ENCODE measurements at places on chromosomes 4 and X.

- DNase-seq, result no peak
These were observed 18.9 kb downstream of the TMEM175 start for GRCh38 chr4:951186-951585.

DNA sequence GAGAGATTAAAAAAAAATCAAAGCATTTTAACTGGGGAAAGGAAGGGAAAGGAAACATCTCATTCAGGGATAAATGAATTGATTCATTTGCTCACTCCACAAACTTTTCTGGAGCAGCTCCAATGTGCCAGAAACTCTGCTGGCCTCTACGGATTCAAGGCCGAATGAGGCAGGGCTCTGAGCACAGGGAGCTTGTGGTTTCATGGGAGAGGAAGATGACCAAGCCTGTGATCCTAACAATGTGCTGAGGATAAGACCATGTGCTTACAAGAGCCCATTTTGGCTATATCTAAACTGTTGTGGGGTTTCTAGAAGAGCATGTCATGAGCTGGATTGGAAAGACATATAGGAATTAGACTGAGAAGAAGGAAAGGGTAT is 137.5 kb downstream of the ZNF674 start:
- no peak for DNase-seq

GRCh38 chrX:74195605-74196004 is 108.4 kb upstream of the ZCCHC13 start:
- no peak for DNase-seq

DNA sequence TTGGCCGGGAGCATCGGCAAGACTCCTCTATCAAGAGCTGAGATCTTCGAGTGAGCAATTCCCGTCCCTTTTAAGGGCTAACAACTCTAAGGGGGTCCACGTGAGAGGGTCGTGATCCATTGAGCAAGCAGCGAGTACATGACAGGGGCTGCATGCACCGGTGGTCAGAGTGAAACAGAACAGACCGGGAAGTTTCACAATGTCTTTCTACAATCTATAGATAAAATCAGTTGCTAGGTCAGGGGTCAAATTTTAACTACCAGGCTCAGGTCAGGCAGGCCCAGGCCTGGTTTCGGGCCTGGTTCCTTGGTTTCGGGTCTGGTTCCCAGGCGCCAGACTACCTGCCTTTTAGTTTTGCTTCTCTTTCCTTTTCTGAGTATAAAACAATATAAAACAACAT is 160.1 kb downstream of the PTCHD1 start:
- no peak for DNase-seq

GRCh38 chrX:122913134-122913533 is 270.9 kb upstream of the GRIA3 start:
- no peak for DNase-seq

GRCh38 chr4:112747036-112747435 is 110.1 kb downstream of the LARP7 start:
- DNase-seq, result no peak

- DNase-seq, result no peak
These were observed at the start of gene NKX1-1 for GRCh38 chr4:1406394-1406980. NKX1-1 (minus strand) TSS chr4:1406442; CDS start chr4:1406442, 0 bp downstream.

DNA sequence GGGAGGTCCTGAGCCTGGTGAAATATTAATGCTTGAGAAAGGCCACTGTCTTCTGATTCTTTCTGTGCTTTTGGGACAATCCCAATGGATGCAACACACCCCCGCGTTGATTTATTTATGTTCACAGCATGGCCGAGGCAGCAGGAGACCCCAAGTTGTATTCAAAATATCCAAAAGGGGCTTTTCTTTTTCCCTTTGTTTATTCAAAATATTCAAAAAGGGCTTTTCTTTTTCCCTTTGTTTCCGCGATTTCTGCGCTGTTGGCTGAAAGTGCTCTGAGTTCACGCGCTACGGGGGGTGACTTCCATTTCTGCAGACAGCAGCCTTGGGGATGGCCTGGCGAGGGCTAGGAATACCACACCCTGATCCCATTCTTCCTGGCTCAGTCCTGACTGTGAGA is 59.5 kb upstream of the PPP2R3B start:
- no peak for DNase-seq

GRCh38 chr4:186082221-186082620 is 13.3 kb downstream of the TLR3 start:
- DNase-seq, result no peak

GRCh38 chr4:148854203-148854602 is 412.0 kb upstream of the NR3C2 start:
- DNase-seq, result no peak

- DNase-seq, result no peak
These were observed 6.7 kb downstream of the SULT1B1 start for GRCh38 chr4:69753686-69754085.

DNA sequence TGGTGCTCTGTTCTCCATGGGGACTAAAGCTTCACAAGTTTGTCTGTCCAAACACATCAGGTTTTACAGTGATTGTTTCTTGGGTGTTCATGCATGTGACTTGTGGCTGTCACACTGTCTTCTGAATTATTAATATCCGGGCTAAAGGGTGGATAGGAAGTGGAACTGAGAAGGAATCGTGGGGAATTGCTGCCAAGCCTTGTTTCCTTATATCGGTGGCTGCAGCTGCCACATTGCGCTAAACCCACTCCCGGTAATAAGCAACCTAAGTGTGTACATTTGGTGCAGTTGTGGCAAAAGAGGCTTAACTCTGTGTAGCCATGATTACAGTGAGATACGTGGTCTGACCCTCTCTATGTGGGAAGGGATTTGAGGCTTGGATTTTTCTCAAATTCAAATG is 30.7 kb downstream of the SEPTIN11 start:
- DNase-seq, result no peak

DNA sequence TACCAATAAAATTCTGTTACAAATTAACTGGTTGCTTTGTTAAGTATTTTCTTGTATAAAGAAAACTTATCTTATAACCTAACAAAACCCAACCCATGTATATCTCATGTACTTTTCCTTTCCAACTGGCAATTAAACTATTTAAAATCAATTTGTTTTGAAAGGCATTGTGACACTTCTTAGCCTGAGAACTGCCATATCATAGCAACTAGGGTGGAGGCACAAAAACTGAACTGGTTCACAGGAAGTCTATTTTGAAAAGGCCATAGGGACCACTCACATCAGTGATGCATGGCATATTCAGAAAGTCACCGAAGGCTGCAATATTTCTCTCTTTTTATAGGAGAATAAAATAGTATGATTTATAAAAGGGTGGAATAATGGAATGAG is 40.5 kb upstream of the ARSJ start:
- DNase-seq, result no peak

GRCh38 chrX:150508451-150509367 is 59.7 kb upstream of the MTM1 start:
- no peak for DNase-seq

DNA sequence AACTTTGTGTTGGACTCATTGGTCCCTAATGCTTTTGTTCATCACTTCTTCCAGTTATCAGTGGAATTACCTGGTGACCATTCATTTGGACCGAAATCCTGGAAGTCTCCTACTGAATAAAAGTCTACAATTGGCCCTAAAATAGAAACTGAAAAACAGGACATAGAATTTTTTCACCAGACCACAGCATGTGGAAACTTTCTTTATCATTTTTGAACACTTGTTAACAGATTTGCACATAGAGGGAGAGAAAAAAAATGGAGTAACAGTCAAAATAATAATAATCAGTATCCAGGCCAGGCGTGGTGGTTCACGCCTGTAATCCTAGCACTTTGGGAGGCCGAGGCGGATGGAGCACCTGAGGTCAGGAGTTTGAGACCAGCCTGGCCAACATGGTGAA is 7.1 kb downstream of the EPGN start:
- no peak for DNase-seq

DNA sequence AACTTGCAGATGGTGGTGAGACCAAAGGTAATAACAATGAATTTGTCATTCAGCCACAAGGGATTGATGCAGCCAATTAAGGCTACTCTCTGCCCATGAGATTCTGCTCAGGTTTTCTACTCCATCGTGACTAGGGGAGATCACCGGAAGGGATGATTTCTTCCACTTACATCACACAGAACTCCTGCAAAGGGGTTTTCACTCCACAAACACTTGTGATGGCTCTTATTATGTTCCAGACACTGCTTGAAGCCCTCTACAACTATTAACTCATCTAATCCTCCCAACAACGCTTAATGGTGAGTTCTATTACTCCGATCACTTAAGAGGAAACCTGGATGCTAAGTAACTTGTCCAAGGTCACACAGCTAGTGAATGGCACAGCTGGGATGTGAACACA is 55.9 kb downstream of the MTNR1A start:
- no peak for DNase-seq

GRCh38 chr4:163132469-163133218 is 34.0 kb downstream of the NAF1 start:
- DNase-seq, result no peak

GRCh38 chr4:106618956-106619355 is 250.4 kb upstream of the GIMD1 start:
- no peak for DNase-seq

DNA sequence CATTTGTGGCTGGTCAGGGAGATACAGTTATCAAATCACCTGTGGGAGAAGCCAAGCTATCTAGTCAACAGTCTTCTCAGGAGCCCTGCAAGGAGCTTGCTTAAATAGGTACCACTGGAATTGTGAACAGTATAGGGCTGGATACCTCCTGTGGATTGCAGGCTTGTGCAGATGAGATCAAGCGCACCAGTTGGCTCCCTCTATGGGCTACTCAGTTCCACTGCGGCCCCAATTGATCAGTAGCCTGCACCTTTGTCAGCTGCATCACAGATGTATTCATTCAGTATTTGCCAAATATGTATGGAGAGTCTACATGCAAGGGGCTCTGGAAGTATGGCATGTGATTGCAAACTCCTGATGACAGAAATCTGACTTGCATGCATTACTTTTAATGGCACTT is 28.6 kb downstream of the TEX13A start:
- DNase-seq, result no peak

GRCh38 chr4:55356991-55357461 is 11.0 kb downstream of the SRD5A3 start:
- no peak for DNase-seq

GRCh38 chr4:169233691-169234090 is 37.1 kb downstream of the SH3RF1 start:
- no peak for DNase-seq

- DNase-seq, result no peak
These were observed 86.7 kb upstream of the MAGEA4 start for GRCh38 chrX:151825925-151826485.

- no peak for DNase-seq
These were observed 1.9 kb downstream of the ANK2 start for GRCh38 chr4:113051361-113051760.

DNA sequence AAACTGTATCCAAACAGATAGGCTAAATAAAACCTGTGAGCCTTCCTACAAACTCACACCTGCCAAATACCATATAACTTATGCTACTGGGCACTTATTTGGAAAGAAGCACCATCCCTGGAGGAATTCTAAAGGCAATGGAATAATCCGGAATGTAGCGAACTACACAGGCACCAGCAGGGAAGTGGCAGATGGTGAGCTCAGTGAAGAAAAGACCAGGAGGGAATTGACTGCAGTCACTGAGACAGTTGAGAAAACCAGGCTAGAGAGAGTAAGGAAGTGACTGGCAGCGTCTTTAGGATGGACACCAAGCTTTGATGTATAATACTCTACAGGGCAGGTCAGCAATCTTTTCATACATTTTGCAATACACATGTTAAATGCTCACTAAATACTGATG is 16.3 kb downstream of the NDNF start:
- no peak for DNase-seq

DNA sequence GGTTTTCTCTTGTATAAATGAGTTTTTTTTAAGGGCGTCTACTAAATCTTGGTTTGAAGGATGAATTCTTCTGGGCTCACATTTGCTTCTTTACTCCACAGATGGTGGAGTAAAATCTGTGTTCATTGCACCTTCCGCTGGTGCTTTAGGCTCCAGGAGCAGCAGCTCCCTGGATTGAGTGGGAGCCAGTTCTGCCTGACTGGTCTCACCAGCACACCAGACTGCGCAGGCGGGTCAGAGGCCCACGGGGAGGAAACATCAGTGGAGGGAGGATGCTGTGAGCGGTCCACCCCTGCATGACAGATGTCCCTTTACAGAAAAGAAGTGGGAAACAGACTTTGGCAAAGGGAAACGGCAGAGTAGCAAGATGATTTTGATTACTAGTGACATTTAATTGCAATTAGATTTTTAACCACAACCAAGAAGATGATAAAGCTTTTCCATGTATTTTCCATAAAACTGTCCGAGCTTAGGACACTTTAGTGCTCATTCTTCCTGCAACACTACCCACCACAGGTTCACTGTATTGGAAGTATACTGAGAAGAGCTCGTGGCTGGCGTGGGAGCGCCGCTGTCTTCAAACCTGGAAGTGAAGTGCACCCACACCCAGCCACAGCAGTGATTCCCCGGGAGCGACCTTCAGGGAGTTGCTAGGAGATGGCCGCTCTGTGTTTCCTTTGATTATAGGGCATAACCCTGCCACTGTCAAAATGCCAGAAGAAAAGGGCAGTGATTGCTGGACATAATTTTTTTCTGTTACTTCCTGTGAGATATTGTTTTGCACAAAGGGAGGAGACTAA is 95.2 kb downstream of the SORBS2 start:
- no peak for DNase-seq

DNA sequence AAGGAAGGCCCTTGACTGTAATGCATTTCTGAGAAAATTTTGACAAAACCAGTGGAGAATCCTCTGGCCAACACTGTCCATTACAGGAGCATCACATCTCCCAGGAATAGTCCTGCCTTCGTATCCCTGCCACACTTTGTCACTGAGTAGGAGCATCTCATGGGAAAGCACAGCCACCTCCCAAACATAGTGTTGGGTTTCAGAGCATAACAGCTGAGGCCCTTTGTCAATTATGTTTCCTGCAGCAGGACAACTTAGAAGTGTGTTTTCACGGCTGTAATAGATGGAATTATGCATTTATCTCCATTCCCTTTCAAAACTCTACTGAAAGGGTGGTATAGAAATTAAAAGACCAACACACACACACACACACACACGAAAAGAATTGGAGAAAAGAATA is 91.1 kb upstream of the SMAD1 start:
- DNase-seq, result no peak

DNA sequence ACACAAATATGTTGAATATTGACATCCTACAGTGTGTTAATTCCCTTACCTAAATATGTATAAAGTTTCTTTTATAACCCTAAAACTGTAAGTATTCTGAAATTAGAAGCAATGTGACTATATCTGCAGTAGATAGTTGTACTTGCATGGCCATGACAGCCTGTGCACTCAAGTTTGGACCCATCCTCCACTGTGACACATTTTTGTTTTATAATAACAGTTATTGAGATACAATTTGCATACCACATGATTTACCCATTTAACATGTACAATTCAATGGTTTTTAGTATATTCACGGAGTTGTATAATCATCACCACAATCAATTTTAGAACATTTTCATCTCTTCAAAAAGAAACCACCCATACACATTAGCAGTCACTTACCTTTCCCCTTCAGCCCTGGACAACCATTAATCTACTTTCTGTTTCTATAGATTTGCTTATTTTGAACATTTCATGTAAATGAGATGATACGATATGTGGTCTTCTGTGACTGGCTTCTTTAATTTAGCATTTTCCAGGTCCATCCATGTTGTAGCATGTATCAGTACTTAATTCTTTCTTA is 29.6 kb downstream of the HERC3 start:
- no peak for DNase-seq

All from stimulated activated CD4-positive, alpha-beta T cell treated with anti-CD3 and anti-CD28 coated beads, Interleukin-15, amount 100 ng/mL, for 1 hour (primary cell).